ENCODE measurements at places on chromosomes 12 and 14. TPM values are rescaled to one million over a fixed set of nuclear protein-coding genes. Genes with fewer than 3 reads are reported as not detected.

DNA sequence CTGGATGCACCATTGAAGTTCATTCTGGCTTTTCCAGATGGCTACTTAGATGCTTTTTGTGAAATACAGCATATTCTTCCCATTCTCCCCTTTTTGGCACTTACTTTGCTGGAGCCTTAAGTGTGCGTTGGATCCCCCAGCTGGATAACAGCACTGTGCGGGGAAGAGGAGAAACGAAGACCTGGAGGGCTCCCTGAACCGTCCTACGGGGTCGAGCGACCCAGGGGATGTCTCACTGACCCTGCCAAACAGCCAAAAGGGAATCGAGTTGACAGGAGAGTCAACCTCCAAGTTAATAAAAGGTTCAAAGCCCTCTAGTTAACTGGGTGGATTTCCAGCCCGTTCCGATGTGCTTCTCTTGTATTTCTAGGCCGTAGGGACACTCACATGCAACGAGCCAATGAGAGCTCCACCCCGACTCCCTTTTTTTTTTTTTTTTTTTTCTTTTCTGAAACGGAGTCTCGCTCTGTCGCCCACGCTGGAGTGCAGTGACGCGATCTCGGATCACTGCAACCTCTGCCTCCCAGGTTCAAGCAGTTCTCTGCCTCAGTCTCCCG lies 1.0 kb upstream of the CAMKK2 start:
- no peak for DNase-seq

GRCh38 chr12:7628381-7628961 lies 37.2 kb downstream of the APOBEC1 start:
- DNase-seq = no peak

- DNase-seq = no peak
These were observed 53.4 kb upstream of the ANO4 start for GRCh38 chr12:100741084-100741711.

DNA sequence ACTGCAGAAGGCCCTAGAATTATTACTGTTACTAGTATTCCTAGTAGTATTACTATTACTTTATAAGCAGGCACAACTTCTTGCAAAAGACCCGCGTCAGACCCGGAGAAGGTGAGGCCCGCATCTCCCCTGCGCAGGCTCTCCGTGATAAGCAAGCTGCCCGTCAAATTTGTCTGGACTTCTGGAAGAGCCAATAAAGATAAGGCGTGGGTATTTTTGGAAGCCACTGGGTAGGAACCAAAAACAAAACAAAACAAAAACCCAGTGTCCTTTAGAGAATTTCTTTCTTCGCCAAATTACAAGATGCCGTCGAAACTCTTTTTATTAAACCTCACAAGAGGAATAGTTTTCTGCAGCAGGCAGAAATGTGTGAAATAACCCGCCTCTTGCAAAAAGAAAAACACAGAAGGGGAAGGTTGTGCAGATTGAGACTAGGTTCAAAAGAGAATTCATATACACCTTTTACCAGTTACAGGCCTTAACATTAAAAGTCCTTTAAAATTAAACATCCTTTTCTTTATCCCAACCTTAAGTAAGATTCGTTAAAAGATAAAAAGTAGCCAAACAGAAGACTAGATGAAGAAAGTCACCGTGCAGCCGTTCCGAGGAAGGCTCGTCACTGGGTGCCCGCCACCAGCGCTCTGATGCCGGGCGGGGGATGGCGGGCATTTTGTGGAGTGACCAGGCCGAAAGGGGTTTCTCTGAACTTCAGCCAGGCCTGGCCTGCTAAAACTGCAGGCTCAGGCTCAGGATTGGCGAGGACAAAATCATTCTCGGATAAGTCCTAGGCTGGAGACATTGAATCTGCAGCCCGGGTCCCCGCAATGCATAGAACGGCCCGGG lies 1.6 kb downstream of the TBX5 start:
- DNase-seq = no peak

DNA sequence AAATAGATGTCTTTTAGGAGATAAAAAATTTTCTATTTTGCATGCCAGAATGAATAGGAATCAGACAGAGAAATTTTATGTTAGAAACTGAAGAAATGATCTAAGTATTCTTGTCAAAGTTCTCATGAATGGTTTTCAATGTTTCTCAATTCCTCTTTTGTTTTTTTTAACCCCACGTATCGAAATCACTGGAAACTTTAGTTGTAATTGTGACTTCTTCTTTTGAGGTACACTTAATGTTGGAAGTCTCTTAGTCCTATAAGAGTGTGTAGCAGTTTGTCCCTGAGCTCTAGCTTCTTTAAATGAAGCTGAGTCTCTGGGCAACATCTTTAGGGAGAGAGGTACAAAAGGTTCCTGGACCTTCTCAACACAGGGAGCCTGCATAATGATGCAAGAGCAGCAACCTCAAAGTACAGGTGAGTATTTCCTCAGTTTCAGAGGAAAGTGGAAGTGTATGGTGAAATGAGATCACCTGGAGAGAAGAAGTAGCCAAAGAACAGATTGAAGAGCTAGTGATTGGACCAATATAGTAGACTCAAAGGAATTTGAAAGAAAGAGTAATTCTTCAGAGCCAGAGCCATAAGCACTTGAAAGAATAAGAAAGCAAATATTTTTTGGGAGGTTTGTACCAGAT lies at the start of gene CLEC6A:
CLEC6A (plus strand) TSS at position 236 of the 634 bp plus-strand sequence; CDS start at position 386, 150 bp downstream.
- no peak for DNase-seq

DNA sequence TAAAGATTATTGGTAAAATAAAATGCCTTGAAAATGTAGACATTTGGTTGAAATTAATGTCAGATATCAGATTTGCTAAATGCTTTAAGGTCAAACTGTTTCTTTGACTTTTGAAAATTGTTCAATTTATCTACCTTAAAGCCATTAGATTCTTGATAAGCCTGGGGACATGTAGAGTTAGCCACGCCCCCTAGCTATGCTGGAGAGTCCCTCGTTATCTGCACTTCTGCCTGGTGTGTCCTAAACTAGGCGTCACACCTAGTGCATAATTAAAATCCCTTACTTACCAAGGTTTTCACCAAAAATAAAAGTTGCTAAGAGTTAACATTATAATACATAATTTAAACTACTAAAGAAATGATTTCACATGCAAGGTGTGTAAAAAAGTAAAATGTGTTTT lies 79.5 kb downstream of the EGLN3 start:
- no peak for DNase-seq

DNA sequence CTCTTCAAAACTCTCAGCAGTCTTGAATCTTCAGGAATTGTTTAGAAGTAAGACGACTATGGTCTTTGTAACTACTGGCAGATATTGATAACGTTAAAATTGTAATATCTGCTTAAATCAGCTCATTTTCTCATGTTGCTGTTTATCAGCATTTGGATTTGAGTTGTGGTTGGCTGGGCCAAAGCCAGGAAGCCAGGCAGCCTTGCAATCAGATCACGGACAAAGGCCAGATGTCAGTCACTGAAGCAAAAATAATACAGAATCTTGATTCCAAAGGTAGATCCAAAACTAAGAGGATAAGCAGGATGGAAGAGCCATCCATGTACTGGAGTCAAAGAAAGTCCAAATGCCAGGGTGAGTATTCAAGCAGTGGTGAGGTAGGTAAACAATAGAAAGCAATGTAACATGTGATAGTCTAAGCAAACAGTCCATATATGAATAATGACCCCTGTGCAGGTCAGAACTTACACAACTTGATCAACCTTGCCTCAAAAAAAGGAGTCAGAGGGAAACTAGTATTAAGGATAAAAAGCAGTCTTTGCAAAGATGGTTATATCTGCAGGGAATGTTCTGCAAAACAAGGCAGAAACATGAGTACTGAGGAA lies 95.8 kb upstream of the RAP1B start:
- no peak for DNase-seq

The SRRM4 gene
- not detected for total RNA-seq

GRCh38 chr12:47346251-47347019 lies 266.7 kb upstream of the AMIGO2 start:
- no peak for DNase-seq

- no peak for DNase-seq
These were observed 11.9 kb downstream of the TMTC3 start for GRCh38 chr12:88153959-88154358.

GRCh38 chr12:49052451-49053208 lies 8.0 kb downstream of the KMT2D start:
- DNase-seq = no peak

The BHLHE41 gene
- total RNA-seq = 53.7 TPM

The PLEKHG3 gene
- 0.12 TPM for total RNA-seq

The TAS2R7 gene
- not detected for total RNA-seq

The DDX55 gene
- total RNA-seq = 33.3 TPM

DNA sequence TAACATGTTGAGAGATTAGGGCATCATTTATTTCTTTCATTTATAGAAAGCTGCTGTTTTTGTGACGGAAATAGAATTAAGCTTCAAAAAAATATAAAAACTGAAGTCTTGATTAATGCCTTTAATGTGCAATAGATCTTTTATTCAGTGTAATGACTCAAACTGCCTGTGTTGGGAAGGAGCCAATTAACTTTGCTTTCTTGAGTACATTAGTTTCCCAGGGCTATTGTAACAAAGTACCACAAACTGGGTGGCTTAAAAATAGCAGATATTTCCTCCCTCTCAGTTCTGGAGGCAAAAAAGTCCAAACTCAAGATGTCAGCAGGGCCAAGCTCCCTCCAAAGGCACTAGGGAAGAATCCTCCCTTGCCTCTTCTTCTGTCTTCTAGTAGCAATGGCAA lies 36.6 kb downstream of the EID3 start:
- no peak for DNase-seq

The KRT83 gene
- not detected for total RNA-seq

The RERG gene
- total RNA-seq = not detected

The SERPINA12 gene
- not detected for total RNA-seq
